ENCODE measurements at places on chromosomes 11 and 22.

- DNase-seq = no peak
These were observed 235.8 kb upstream of the PITPNB start for GRCh38 chr22:28154861-28155260.

DNA sequence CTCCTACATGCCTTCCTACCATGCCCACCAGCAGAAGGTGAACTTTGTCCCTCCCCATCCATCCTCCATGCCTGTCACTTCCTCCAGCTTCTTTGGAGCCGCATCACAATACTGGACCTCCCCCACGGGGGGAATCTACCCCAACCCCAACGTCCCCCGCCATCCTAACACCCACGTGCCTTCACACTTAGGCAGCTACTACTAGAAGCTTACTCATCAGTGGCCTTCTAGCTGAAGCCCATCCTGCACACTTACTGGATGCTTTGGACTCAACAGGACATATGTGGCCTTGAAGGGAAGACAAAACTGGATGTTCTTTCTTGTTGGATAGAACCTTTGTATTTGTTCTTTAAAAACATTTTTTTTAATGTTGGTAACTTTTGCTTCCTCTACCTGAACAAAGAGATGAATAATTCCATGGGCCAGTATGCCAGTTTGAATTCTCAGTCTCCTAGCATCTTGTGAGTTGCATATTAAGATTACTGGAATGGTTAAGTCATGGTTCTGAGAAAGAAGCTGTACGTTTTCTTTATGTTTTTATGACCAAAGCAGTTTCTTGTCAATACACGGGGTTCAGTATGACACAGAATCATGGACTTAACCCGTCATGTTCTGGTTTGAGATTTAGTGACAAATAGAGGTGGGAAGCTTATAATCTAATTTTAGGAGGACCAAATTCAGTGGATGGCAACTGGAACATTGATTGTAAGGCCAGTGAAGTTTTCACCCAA, 56.1 kb downstream of the KCNJ1 start:
- DNase-seq = no peak

DNA sequence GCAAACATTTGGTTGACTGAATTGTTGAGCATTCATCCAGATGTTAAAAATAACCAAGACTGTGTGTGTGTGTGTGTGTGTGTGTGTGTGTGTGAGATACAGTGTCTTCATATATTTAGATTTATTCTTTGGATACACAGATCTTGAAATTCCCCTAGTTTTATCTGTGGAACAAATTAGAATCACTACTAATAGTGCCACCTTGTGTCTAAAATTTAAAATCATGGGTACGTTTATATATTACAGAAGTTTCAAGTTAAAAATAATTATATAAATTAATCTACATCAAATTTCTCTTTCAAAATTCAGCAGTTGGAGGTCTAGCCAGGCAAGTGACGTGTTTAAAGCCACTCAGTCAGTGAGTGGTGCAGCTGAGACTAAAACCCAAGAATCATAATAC, 1566.2 kb upstream of the TENM4 start:
- no peak for DNase-seq

- DNase-seq = no peak
These were observed 285.2 kb downstream of the METTL15 start for GRCh38 chr11:28393348-28393747.

- no peak for DNase-seq
These were observed 10.4 kb downstream of the SPATA19 start for GRCh38 chr11:133834682-133835592.

DNA sequence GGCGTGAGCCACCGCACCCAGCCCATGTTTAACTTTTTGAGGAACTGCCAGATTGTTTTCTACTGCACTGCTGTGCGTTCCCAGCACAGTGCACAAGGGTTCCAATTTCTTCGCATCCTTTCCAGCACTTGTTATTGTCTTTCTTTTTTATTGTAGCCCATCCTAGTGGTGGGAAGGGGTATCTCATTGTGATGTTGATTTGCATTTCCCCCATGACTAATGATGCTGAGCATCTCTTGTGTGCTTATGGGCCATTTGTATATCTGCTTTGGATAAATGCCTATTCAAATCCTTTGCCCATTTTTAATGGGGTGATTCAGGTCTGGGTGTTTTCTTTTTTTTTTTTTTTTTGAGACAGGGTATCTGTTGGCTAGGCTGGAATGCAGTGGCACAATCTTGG, 36.6 kb upstream of the SYT7 start:
- DNase-seq = no peak

DNA sequence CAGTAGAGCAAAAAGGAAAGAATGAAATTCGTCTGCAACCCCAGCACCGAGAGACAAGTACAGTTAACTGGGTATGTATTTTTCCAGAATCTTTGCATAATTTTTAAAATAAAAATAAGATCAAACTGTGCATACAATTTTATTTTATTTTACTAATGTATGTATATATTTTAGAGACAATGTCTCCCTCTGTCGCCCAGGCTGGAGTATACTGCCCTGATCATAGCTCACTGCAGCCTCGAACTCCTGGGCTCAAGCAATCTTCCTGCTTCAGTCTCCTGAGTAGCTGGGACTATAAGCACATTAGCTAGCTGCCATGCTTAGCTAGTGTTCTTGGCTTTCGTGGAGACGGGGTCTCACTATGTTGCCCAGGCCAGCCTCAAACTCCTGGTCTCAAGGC, 18.8 kb upstream of the DRD2 start:
- DNase-seq = no peak

GRCh38 chr11:118353084-118353710, 6.2 kb upstream of the UBE4A start:
- no peak for DNase-seq

GRCh38 chr11:22728600-22729389, 62.4 kb downstream of the GAS2 start:
- DNase-seq = no peak

DNA sequence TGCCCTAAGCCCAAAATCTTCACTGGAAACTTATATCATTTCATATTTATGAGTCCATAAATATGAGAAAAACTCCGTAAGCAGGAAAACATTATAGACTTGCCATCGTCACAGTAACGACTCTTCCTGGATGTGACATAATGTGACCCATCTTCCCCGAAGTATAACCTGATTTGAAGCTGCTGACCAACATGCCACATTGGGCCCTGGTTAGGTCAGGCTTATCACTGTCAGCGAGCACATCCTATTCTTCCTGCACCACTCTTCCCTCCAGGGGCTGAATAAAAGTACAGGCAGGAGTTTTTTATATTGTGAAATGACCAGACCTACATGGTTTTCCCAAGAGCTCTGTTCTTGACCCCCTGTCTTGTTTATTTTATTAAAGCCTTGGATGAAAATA, 12.1 kb upstream of the BLID start:
- no peak for DNase-seq

DNA sequence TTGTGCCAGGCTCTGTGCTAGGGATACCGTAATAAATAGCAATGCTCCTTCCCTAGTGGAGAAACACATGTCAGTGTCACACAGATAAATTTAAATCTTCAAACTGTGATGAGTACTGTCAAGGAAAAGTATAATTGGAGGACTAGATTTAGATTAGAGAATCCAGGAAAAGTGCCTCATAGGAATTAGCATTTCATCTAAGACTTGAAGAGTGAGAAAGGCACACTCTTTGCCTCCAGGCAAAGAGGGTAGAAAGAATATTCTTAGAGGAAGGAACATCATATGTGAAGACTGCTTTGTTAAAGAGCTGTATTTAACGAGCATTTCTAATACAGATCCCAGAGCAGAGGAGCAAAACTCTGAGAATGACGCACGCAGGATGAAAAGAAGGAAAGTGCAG, 30.9 kb downstream of the ART5 start:
- DNase-seq = no peak

GRCh38 chr11:76303399-76303798, 77.5 kb downstream of the THAP12 start:
- no peak for DNase-seq

DNA sequence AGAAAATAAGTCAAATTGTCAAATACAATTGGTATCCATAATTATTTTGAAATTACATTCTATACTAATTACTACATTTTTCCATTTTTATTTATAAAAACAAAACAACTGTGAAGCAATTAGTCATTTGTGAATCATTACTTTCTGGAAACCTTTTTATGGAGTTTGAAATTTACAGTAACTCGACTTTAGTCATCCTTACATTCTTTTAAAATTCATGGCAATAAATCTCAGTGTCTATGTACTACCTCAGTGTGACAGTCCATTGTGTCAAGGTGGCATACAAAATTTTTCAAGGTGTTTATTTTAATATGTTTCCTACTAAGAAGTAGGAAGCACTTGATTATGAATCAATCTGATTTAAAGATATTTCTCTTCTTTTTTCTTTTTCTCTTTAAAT, 1949.4 kb upstream of the RAG2 start:
- DNase-seq = no peak

GRCh38 chr22:33658775-33659174, 261.5 kb downstream of the LARGE1 start:
- DNase-seq = no peak

DNA sequence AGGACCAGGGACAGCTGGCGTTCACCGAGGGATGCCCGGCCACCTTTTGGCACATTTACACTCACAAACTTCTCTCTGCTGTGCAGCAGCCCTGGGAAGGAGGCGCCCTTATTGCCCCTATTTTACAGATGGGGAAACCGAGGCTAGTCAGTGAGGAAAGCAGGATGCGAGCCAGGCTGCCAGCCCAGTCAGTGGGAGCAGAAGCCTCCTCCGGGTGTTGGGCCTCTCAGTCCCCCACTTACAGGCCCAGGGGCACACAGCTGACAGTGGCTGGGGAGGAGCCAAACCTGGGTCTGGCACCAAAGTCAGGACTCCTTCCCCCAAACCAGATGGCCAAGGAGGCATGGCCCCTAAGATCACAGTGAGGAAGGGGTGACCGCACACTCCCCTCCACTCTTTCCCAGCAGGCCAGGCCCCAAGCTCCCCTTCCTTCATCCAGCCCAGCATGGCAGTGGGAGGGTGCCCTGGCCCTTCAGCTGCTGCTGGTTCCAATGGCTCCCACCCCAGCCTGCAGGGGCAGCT, 121.4 kb upstream of the ANO1 start:
- DNase-seq = no peak

GRCh38 chr11:67668192-67668551, 6.3 kb downstream of the ALDH3B2 start:
- DNase-seq = no peak

DNA sequence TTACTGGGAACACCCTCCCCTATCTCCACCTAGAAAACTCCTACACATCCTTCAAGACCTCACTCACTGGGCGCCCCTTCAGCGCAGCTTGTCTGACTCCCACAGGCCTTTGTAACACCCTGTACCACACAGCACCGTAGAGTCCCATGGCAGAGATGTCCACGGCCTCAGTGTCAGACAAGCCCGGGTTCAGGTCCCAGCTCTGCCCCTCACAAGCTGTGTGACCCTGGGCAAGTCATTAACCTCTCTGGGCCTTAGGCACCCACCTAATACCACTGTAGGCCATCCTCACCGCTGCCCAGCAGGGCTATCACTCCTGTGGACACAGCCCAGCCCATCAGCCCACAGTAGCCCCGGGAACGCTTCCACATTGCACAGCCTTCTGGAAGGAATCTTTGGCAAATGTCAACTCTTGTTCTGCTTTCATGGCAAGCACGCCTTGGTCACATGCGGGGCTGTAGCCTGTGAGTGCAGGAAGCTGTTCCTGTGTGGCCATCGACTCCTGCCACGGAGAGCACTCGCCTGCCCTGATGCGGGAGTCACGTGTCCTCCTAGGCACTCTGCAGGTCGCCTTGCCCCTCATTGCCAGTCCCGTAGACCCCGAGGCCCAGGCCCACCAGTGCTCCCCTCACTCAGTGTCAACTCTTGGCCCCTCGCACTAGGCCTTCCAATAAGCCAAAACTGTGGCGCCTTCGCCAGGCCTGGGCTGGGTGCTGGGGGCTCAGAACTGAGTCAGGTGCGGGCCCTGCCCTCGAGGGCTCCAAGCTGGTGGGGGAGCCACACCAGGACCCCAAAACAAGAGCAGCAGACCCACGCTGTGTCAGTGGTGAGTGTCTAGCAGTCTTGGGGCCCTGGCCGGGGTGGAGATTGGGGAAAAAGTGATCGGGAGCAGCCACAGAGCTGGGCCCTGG, 32.9 kb upstream of the RFPL3 start:
- DNase-seq = no peak

DNA sequence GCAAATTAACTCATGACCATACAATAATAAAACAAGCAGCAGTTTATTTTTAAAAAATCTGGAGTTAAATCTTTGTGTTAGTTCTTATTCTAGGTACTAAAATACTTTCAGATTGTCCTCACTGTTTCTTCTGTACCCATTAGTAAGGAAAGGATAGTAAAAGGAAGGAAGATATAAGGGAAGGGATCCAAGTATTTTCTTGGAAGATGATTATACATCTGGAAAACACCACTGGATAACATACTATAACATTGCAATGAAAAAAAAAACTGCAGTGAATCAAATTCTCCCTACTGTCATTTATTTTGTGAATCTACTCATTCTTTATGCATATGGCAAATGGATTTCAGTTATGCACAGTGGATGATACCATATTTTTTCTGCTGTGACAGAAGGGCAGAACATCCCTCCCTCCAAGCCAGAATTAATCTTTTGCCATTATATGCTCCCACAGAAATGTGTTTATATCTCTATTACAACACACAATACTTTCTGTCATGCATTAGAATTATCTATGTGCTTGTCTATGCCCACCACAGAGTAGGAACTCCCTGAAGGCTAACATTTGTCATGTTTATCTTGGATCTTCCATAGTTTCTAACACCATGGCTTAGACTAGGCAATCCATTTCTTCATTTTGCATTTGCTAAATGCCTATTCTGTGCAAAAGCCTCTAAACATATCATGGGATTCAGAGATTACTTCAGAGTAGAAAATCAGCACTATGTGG, 282.3 kb upstream of the CTSC start:
- DNase-seq = no peak

DNA sequence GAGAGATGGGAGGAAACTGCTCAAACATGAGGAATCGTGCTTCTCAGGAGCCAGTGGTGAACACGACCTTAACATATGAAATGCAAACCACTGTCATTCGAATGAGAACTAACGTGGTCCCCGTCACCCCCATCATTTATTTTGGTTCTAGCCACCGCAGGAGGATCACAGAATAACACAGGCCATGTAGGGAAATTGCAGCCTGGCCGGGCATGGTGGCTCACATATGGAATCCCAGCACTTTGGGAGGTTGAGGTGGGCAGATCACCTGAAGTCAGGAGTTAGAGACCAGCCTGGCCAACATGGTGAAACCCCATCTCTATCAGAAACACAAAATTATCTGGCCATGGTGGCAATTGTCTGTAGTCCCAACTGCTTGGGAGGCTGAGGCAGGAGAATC, 27.1 kb downstream of the KRTAP5-5 start:
- no peak for DNase-seq

- no peak for DNase-seq
These were observed 67.1 kb downstream of the CD82 start for GRCh38 chr11:44632466-44633123.

GRCh38 chr11:105609832-105610781, at the start of gene GRIA4:
GRIA4 (plus strand) TSS chr11:105610073; CDS start chr11:105610998, 925 bp downstream.
- DNase-seq = no peak

GRCh38 chr11:29343465-29344333, 673.1 kb downstream of the KCNA4 start:
- DNase-seq = no peak

GRCh38 chr11:86717817-86718501, 45.5 kb upstream of the ME3 start:
- no peak for DNase-seq

GRCh38 chr11:31509051-31509428, 382 bp downstream of the IMMP1L start:
- DNase-seq = no peak

All from activated CD8-positive, alpha-beta memory T cell treated with anti-CD3 and anti-CD28 coated beads for 1 hour (primary cell).